CD4-positive, alpha-beta T cell treated with Interferon alpha-2 for 1 hour (primary cell): ENCODE measurements at places on chromosomes 1 and 21.
A peak's percentile ranks its signal among the peaks of the same experiment; 100 is the strongest.

DNA sequence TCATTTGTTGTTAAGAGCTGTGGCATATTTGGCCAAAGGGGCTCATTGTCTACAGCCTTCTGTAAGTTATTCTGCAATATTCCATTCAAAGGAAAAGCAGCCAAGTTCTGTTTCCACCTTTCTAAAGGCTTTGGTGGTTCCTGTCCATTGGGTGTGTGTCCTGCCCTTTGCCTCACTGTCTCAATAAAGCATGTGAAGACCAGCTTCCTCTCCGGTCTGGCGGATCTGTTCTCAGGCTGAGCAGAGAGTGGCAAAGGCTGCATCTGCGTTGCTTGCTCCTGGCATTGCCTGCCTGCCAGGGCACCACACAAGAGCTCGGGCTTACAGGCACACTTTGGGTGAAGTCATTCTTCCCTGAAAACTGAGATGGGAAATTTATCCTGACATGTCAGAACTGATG, 34.9 kb downstream of the ST6GALNAC3 start:
- no peak for DNase-seq

- peak; percentile 48 for DNase-seq
Observed at GRCh38 chr1:101136739-101137138, 100.1 kb upstream of the S1PR1 start.

- DNase-seq = no peak
Observed at GRCh38 chr1:95927061-95927460, 693.1 kb downstream of the RWDD3 start.

- DNase-seq = no peak
Observed at GRCh38 chr1:74715236-74715502, 17.7 kb downstream of the CRYZ start.

- no peak for DNase-seq
Observed at GRCh38 chr1:106080608-106081325, 975.7 kb upstream of the PRMT6 start.
